ENCODE measurements at places on chromosomes 1 and 21. TPM values are rescaled to one million over a fixed set of nuclear protein-coding genes. Genes with fewer than 3 reads are reported as not detected.

Gene SH2D2A
- 2.5 TPM for total RNA-seq

Gene IFI44L
- not detected for total RNA-seq

- DNase-seq, result no peak
Observed at GRCh38 chr1:15407580-15407979, 2.1 kb upstream of the EFHD2 start.

DNA sequence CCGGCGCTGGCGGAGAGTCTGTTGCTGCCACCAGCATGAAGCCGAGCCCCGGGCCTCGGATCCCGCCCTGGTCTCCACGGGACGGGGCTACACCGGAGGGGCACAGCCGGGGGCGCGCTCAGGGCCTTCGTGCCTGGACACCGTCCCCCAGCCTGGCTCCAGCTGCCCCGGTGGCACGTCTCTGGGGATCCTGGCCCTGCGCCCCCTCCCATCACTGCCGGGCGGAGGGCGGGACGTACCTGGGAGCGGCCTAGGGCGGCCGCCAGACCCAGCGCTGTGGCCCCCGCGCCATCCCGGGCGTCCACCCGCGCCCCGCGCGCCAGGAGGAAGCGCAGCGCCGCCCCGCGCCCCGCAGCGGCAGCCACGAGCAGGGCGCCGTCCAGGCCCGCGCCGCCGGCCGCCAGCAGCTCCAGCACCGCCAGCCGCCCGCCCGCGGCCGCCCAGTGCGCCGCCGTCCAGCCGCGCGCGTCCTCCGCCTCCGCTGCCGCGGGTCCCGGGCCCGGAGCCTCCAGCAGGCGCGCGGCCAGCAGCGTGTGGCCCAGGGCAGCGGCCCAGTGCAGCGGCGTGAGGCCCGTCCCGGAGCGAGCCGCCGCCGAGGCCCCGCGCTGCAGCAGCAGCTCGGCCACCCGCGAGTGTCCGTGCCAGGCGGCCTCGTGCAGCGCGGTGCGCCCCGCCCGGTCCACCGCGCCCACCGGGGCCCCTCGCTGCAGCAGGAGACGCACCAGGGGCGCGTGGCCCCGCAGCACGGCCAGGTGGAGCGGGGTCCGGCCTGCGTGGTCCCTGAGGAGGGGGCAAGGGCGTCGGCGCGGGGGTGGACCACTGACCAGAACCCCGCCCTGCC, 1.0 kb downstream of the ANKRD65 start:
- peak; percentile 53 for DNase-seq

GRCh38 chr1:171666114-171666769, 13.8 kb upstream of the MYOC start:
- no peak for DNase-seq

Measured in H9 (cell line).